ENCODE measurements at places on chromosomes 4 and X. TPM values are rescaled to one million over a fixed set of nuclear protein-coding genes. Genes with fewer than 3 reads are reported as not detected.

GRCh38 chr4:38581426-38582106 lies 82.4 kb upstream of the KLF3 start:
- H3K4me3 ChIP-seq = no peak overlapping the region
- no peak overlapping the region for H3K27ac ChIP-seq
- no peaks in the 10 kb centered on the region for H3K36me3 ChIP-seq
- H3K4me1 ChIP-seq = no peaks in the 10 kb centered on the region
- no peak for DNase-seq

GRCh38 chr4:4726051-4726450 lies 133.4 kb upstream of the MSX1 start:
- no peaks in the 10 kb centered on the region for H3K4me1 ChIP-seq
- H3K4me3 ChIP-seq = no peak overlapping the region
- H3K27me3 ChIP-seq = no peaks in the 10 kb centered on the region
- no peak overlapping the region for H3K27ac ChIP-seq

Gene TCEAL6
- 2.2 TPM for polyA plus RNA-seq

Gene SHROOM4
- polyA plus RNA-seq = 1.7 TPM

Gene TRPC5OS
- polyA plus RNA-seq = not detected
